Non-pigmented ciliary epithelial cell (primary cell): ENCODE measurements at places on chromosomes 2 and 18.

DNA sequence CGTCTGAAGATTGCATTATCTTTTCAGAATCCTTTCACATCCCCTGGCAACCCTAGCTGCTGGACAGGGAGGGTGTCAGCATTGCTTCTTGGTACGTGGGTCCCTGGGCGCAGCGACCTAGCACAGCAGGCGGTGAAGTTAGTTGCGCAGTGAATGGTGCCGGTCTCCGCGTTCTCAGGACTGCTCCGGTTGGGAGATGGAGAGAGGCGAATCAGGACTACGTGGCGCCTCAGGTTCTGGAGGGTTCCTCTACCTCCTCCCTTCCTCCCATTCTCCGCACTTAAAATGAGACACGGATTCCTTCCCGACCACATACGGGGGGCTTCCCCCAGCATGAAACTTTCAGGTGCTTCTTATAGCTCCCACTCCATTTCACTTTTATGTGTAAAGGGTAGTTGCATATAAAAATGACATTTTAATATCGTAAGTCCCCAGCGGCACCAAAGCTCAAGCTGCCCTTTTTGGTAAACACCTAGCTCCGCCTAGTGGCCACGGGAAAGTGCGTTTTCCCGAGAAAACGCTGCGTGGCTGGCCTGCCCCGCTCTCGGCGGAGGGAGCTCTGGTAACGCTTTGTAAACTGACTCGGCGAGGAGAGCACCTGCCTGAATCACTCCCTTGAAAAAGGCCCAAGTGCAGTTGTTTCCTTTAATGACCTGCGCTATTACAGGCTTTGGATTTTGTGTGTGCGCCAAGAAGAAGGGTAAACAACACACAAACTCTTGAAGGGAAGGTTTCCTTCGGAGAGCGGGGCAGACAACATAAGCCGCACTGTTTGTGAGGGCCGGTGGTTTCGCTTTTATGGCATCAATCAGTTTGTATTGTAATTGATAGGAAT, 32.9 kb upstream of the INHBB start:
- peak; percentile 40 for DNase-seq

GRCh38 chr2:226894752-226895151, 58.9 kb downstream of the RHBDD1 start:
- no peak for DNase-seq

GRCh38 chr2:6080932-6081753, 389.0 kb downstream of the SOX11 start:
- DNase-seq: no peak

DNA sequence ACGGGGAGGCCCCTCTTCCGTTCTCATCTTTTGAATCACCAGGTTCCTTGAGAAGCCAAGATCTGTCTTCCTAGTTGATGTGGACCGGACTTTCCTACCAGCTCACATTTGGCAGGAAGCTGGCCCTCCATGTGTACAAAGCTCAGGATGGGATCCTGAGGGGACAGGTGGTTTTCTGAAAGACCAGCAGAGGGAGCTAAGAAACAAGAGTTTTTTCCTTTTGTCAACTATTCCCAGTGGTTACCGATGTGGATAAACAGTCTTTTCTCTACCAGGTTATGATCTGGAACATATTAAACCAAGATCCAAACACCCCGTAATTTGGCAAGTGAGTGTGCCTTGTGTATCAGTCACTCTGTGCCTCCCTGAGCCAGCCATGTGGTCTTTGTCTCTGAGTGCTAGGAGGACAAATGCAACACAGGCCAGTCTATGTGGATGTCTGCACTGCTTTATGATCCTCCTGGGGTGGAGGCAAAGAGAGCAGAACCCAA, 25.1 kb upstream of the ARHGAP25 start:
- no peak for DNase-seq

GRCh38 chr2:8611246-8611645, 70.6 kb upstream of the ID2 start:
- DNase-seq: no peak

DNA sequence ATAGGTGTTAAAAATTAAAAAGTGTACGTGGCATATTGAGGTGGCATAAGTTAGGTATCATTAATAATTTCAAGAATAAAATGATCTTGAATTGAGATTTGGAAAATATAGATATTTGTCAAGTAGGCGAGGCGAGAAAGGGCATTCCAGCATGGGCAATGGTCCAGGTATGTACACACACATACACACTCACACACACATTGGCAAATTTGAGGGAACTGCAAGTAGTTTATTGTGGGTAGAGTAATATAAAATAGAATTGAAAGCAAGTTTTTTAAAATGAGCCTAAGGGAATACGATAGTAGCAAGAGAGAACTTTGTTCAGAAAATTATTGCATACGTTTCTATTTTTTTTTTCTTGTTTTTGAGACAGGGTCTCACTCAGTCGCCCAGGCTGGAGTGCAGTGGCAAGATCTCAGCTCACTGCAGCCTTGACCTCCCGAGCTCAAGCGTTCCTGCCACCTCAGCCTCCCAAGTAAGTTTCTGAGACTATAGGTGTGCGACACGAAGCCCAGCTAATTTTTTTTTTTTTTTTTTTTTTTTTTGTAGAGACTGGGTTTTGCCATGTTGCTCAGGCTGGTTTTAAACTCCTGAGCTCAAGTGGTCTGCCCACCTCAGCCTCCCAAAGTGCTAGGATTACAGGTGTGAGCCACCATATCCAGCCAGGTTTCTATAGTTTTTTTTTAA, 96.7 kb upstream of the SLC39A10 start:
- no peak for DNase-seq

- DNase-seq: no peak
Observed at GRCh38 chr2:196079052-196079451, 10.4 kb upstream of the DNAH7 start.
